ENCODE measurements at places on chromosomes 3 and 15.

DNA sequence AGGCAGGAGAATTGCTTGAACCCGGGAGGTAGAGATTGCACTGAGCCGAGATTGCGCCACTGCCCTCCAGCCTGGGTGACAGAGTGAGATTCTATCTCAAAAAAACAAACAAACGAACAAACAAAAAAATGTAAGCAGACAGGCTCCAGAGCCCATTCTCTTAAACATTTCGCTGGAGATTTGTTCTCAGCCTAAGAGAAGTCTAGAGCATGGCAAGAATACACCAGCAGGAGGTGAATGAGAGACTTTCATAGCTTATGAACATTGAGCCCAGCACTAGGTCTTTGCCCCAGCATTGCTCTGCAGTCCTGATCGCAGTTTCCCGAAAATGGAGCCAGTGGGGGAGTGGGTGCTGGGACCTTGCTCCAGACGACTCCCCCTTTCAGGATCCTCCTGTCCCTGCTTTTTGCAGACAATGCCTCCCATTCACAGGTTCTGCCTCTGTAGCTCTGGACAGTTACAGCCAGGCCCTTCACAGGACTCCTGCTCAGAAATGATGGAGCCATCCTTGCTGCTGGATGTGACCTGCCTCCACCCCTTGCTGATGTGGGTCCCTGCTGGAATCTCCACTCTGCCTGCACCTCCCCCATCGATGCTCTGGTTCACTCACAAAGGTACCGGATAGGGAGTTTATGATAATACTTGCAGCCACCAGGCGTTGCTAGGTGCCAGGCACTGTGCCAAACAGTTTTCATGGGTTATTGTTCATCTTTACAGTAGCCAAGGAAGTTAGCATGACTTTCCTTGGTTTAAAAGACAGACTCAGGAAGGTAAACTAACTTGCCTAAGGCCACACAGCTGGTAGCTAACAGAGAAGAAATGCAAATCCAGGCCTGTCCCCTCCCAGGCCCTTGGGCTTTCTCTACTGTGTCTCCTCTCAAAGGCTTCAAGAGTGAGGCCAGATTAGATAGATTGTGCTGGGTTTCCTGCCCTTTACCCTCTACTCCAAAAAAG, 329.7 kb upstream of the TLE3 start:
- no peak for DNase-seq

- no peak for DNase-seq
Measured at GRCh38 chr15:42511007-42511391, 15.6 kb downstream of the SNAP23 start.

- no peak for DNase-seq
Measured at GRCh38 chr15:89851673-89852341, 37.2 kb upstream of the ANPEP start.

- DNase-seq, result no peak
Measured at GRCh38 chr15:23687143-23687470, at the start of gene NDN. Gene NDN (minus strand): TSS chr15:23687305. CDS start chr15:23687217, 88 bp downstream.

- no peak for DNase-seq
Measured at GRCh38 chr3:88221726-88222125, 72.0 kb downstream of the C3orf38 start.

GRCh38 chr3:50169858-50170257, 14.7 kb downstream of the SEMA3F start:
- no peak for DNase-seq

DNA sequence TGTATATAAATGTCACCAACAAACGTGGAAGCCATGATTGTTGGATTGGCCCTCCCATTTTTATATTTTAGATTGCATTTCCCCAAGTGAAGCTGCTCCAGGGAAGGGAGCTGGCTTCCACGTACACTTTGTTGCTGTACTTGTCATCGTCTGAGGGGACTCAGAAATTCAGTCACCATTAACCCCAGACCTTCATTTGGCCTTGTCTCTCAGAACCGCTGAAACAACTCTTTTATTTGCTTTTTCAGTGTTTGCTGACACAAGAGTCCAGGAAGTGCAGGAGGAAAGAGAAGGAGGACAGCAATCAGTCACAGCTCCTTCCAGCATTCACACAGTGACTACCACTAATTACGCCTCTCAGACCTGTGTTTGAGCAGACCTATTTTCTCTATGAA, 276.5 kb downstream of the TBL1XR1 start:
- DNase-seq, result no peak

- DNase-seq, result no peak
Measured at GRCh38 chr15:39924437-39924836, 4.4 kb upstream of the GPR176 start.

GRCh38 chr15:100471933-100472332, 56.8 kb downstream of the CERS3 start:
- no peak for DNase-seq

- DNase-seq, result no peak
Measured at GRCh38 chr3:52099001-52099401, 42.6 kb upstream of the DUSP7 start.

- no peak for DNase-seq
Measured at GRCh38 chr3:187166750-187167149, 27.5 kb upstream of the RPL39L start.

GRCh38 chr3:9214599-9214998, 34.8 kb downstream of the SRGAP3 start:
- DNase-seq, result no peak

DNA sequence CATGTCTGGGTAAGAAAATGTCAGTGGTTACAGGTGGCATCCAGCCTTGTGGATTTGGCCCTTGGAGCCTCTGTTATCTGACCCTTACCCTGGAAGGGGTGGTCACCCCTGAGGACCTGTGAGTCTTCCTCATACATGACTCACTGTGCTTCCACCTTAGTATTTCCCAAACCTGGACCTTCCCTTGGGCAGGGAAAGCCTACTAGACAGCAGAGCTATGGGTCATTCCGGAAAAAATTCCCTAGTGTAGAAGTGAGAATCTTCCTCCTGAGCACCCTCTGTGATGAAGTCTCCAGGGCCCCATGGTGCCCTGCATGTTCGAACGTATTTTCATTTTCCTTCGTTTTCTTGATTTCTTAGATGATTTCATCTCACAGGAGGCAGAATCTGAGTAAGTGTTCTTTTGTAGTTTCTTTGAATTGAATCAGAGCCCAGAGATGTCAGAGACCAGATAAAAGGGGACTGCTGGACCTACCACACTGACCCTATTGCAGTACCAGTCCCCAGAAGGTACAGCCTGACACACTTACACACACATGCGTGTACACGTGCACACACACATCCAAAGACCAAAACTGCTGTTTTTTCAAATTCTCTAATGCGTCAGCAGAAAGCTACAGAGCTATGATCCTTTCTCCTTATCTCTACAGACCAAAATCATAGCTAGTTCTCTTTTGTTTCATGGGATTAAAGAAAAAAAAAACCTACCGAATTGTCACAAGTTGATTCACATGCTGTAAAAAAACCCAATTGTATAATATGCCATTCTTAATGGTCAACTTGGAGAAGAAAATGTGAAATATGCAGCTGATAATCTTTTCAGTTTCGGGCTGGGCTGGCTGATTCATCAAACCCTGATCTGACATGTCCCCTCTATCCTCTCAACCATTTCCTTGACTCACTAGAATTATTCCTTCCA, 50.5 kb upstream of the ARHGEF3 start:
- DNase-seq, result no peak

DNA sequence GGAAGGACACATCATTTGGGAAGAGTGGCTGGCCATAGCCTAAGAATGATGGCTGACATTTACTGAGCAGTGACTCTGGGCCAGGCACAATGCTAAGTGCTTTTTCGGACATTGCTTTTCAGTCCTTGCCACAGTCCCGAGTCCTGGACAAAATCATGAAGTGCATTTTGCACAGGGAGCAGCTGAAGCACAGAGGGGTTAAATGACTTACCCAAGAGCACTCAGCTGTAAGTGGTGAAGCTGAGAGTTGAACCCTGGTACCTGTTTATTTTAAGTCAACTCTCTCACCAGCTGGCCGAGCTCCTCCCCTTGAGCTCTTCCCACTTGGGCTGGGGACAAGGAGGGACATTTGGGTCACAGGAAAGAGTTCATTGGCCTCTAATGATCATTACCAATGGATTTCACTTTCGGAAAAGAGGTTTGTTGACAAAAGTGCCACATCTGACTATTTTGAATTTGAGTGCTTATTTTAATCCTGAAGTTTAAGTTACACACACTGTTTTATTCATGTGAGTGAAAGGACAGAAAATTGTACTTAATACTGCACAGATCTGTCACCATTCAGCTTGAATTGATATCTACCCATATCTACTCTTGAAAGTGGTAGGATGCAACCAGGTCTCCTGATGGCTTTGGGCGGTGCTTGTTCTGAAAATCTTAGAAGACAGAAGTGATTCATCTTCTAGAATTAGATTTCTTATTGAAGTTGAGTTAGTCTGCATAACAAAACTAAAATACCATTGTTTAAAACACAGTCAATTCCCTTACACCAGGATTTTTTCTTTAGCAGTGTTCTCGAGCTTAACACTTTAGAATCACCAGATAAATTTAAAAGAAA, 368.7 kb upstream of the PROK2 start:
- no peak for DNase-seq

- DNase-seq, result no peak
Measured at GRCh38 chr3:177681852-177682251, 484.6 kb upstream of the TBL1XR1 start.

GRCh38 chr3:185549651-185550111, 2.7 kb downstream of the LIPH start:
- DNase-seq, result no peak

DNA sequence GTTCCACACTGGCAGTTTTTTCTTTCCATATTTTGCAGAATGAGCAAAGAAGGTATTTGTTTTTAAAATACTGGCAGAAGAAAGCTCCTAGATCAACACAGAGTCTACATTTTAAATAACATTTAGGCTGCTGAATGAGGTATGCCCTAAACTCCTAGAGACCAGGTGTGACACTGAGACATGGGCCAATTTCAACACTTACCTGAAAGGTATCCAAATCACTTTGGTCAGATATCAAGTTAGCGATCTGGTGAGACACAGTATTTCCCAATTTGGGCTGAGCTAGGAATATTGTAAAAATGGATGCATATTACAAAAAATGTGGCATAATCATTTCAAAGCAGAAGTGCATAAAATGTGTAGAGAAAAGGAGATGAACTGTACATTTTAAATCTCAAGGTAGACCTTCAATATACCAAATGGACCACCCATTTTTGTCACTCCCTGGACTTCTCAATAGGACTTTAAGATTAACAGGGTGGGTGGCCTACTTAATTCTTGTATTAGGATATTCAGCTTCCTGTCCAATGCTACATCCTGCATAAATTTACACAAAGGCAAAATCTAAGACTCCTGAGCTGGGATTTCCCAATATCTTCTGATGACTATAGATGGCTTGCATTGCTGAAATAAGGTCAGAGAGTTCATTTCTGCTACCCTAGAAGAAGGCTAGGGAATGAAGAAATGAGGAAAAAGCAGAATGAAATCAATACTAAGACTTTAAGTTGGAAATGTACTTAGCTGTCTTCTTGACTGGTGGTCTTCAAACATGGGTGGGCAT, 487.8 kb downstream of the FOXP1 start:
- no peak for DNase-seq

- DNase-seq, result no peak
Measured at GRCh38 chr15:80061582-80061981, 2.1 kb downstream of the ZFAND6 start.

DNA sequence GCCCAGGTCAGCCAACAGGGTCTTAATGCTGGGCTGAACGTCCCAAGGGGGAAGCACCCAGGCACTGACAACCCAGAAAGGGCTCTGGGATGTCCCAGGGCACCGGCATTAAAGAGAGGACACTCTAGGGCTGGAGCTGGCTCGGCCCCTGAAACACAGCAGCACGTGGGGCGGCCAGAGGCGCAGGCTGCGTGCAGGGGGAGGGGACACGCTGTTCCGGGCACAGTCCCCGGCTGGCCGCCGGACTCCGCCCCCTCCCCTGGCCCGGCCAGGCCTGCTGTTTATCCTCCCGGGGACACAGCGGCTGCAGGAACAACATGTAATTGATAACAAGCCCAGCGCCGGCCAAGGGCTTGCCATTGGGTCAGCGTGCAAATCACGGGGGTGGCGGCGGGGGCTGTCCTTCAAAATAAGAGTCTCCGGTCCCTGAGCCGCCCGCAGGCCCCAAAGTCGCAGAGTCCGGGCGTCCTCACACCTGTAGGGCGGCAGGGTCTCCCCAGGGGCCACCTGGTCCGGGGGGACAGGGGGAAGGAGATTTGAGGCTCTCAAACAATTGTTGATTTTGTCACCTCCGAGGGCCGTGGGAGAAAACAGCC, 1.3 kb downstream of the KLF15 start:
- peak; percentile 15 for DNase-seq

DNA sequence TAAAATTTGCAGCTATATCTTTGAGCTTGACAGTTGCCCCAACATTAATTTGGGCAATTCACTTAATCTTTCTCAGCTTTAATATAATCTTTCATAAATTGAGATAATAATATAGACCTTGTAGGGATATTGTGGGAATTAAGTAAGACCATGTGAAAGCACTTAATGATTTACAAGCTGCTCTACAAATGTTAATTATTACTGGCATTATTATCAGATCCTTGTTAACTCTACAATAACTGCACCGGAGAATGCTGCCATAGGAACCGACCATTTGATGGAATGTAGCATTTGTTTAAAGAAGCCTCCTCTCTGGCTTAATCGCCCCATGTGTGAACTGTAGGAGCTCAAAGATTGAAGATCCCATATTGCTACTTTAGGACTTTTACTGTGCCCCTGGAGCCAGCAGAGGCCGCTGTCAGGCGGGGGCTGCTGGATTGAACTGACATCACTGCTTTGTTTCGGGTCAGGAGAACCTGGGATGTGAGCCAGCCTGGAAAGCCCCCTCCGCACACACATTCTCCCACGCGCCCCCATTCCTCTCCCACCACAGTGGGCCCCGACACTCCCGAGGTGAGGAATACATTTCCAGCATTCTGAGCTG, 154.2 kb upstream of the TNIK start:
- DNase-seq, result no peak

DNA sequence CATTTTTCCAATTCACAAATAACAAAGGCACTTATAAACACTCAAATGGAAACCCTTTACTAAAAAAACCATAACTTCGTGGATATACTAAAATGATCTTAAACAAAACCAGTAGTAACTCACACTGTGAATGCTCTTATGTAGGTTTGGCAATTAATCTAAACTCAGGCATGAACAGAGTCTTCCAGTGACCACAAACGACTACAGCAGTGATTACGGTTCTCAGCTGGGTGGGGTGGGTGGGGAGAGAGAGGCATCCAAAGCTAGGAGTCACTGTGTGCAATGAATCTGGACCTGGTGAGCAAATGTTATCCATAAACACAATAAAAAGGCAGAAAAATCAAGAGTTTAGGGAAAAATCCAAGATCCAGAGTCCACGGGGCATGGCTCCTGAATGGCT, 21.3 kb downstream of the SLC12A8 start:
- no peak for DNase-seq

GRCh38 chr3:182349951-182350517, 443.3 kb upstream of the ATP11B start:
- DNase-seq, result no peak

GRCh38 chr3:141421639-141422319, 53.5 kb downstream of the ZBTB38 start:
- no peak for DNase-seq

DNA sequence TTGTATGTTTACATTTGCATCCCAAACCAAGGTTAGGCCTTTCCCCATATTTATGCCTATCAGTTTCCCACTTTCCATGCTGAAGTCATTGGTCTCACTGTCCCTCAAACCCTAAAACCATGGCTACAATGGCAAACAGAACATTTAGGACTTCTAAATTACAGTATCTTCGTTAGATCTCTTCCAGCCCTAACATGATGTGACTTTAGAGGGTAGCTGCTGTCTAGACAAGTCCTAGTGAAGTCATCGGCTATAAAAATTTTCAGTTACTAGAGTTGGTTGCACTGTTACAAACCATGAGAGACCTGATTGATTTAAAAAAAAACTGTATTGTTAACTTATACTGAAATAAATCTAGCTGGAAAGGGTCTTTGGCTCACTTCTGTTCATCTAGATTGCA, 54.6 kb downstream of the TM4SF4 start:
- DNase-seq, result no peak

Measured in NCI-H2107 (cell line).